ENCODE measurements at places on chromosomes 1 and 21.

- no peak for DNase-seq
Observed at GRCh38 chr1:181064011-181064623, 24.4 kb upstream of the IER5 start.

GRCh38 chr1:173733912-173734311 is 19.1 kb downstream of the KLHL20 start:
- DNase-seq, result no peak

GRCh38 chr1:46802901-46803574 is 4.2 kb downstream of the CYP4B1 start:
- DNase-seq, result no peak

DNA sequence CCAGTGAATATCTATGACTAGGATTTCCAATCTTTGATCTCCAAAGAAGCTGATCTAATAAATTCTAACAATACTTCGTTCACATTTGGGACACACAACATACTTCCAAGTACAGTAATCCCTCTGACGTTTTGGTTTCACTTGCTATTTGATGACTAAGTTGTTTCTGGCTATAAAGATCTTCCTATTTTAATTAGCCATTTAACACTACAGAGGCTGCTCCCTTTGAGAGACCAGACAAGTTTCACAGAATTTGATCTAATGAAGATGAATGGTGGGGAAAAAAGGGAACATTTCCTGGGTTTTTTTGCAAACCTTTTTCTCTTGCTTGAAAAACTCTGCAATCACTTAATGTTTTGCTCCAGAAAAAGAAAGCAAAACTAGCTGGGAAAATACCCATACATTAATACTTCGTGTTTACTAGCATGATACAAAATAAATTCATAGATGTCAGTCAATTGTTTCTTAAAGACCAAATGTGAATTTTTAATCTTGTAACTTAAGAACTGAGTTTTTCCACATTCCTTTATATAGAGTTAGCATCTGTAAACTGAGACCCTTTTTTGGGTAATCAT is 28.0 kb upstream of the GLIS1 start:
- DNase-seq, result no peak

DNA sequence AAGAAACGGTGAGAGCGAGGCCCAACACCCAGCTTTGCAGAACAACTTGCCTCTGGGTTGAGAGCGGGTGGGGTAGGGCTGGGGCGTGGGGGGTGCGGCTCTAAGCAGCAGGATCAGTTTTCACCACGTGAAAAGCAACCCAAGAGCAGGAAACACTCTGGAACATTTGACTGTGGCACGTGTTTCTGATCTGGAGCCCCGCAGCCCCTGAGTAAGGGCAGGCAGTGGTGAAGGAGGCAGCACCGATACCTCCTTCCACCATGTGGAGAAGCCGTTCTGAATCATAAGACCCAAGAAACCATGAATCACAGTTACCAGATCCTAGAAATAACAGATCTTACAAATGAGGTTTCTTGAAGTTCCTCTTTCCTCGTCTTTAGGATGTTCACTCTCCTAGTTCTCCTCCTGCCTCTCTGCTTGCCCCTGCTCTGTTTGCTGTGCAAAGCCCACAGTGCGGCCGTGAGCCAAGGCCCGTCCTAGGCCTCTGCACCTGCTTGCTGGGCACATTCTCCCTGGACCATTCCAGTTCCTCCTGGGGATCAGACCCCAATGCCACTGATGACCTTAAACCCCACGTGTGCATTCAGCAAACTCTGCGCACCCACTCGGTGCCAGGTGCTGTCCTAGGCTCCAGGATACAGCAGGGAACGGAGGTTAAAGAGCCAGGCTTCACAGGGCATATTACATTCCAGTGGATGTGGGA is 31.9 kb downstream of the SLC1A7 start:
- no peak for DNase-seq

- DNase-seq, result no peak
Observed at GRCh38 chr1:161012420-161012819, 8.5 kb downstream of the F11R start.

GRCh38 chr1:234699795-234700665 is 90.1 kb upstream of the IRF2BP2 start:
- DNase-seq, result peak; percentile 45

DNA sequence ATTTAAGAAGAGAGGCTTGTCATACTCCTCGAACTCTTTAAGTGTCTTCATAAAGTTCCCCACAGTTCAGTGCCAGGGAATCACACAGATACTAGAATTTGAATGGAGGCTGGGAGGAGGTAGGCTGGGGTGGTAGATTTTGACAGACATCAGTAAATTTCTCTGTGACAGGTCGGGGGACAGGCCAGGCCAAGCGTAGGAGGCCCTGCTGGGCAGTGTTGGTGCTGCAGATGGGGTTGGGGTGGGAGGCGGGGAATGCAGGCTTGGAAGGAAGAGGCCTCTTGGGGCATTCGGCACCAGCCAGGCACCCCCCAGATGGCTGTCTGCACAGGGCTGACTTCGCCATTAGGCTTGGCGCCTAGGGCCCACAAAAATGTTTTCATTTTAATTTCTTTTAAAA is 84.0 kb downstream of the MAN1C1 start:
- DNase-seq, result no peak

DNA sequence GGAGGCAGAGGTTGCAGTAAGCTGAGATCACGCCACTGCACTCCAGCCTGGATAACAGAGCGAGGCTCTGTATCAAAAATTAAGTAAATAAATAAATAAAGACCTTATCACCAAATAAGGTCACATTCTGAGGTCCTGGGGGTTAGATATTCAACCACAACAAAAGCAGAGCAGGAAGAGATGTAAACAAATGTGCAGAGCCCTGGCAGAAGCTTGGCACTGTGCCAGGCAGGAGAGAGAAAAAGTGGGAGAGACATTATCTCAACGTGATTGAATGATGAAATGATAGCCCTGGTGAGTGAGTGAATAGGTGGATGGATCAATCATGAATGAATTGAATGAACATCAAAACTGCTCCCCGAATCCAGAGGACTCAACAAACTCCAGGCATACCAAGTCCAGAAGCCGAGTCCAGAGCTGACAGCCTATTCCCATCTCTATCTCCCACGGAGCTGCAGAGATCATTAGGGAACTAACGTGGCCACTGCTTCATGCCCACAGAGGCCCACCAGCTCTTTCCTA is 150.7 kb downstream of the TOMM20 start:
- no peak for DNase-seq

- no peak for DNase-seq
Observed at GRCh38 chr1:185245466-185245865, 71.6 kb downstream of the IVNS1ABP start.

GRCh38 chr1:2969011-2969844 is 52.0 kb upstream of the ACTRT2 start:
- no peak for DNase-seq

GRCh38 chr1:230869500-230869899 is 1.2 kb upstream of the C1orf198 start:
- no peak for DNase-seq

GRCh38 chr21:37166733-37167132 is 93.7 kb downstream of the TTC3 start:
- peak; percentile 4 for DNase-seq

DNA sequence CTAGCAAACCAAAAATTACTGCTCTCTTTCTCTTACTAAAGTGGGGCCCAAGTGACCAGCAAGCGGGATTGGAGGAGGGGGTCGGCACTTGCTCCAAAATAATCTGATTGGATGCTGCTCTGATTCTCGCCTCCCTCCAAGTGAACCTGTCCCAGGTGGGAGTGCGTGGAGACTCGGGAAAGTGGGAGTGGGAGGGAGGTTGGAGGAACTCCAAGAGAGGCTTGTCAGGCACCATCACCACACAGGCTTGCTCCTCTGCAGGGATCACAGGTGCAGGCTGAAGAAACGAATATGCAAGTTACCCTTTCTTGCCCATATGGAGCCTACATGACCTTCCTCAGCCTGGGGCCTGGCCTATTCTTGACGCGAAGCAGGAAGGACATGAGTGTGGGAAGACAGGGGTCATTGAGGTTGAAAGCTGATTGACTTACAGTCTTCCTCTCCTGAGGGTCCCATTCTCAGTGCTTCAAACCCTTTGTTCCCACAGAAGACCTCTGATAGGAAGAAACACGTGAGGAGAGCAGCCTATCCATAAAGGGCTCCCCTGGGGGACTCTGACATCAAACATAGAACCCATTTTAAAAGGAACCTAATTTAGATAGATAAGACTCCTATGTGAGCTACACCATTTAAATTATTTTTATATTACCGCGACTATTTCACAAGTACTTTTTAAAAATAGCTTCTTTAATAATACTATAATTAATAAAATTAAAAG is 14.2 kb downstream of the RGS8 start:
- no peak for DNase-seq
